ENCODE measurements at places on chromosomes 2 and 18.

- DNase-seq = no peak
Measured at GRCh38 chr2:34229998-34230397, 630.9 kb upstream of the FAM98A start.

GRCh38 chr2:105725388-105725787 lies 19.3 kb upstream of the NCK2 start:
- no peak for DNase-seq

- no peak for DNase-seq
Measured at GRCh38 chr18:74472312-74472711, 15.2 kb upstream of the DIPK1C start.

DNA sequence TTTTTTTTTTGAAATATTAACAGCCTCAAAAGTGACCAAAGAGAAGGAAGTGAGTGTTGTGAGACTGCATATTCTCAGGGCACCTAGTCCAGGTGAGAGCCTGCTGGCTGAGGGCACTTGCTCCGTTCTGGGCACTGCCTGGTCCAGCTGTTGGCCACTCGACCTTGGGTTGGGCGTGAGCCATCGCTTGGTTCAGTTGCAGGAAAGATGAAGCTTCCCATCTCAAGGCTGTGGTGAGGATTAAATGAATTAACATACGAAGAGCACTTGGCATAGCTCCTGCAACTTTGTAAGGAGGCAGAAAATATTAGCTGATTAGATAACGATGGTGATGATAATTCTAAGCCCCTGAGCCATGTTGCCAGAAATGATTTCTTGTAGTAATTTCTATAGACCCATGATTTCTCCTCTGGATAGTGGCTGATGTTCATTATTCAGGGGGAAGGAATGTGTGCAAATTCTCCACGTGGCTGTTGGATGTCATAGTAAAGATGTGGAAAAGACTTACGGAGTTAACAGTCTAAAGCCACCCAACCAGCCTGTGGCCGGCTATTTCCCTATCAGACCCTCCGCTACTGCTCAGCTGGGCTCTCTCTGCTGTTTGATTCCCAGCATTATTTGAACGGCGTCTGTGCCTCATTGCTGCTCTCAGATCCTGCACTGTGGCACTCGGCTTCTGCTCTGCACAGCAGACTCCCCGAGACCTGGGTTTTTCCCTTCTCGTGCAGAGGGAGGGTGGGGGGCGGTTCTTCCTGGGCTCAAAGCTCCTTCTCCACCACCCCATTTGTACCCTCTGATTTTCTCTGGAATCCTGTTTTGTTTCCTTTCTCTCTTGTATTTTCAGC lies 221.1 kb downstream of the GALR1 start:
- DNase-seq = no peak

GRCh38 chr2:68302281-68302875 lies 17.4 kb downstream of the CNRIP1 start:
- DNase-seq = no peak

DNA sequence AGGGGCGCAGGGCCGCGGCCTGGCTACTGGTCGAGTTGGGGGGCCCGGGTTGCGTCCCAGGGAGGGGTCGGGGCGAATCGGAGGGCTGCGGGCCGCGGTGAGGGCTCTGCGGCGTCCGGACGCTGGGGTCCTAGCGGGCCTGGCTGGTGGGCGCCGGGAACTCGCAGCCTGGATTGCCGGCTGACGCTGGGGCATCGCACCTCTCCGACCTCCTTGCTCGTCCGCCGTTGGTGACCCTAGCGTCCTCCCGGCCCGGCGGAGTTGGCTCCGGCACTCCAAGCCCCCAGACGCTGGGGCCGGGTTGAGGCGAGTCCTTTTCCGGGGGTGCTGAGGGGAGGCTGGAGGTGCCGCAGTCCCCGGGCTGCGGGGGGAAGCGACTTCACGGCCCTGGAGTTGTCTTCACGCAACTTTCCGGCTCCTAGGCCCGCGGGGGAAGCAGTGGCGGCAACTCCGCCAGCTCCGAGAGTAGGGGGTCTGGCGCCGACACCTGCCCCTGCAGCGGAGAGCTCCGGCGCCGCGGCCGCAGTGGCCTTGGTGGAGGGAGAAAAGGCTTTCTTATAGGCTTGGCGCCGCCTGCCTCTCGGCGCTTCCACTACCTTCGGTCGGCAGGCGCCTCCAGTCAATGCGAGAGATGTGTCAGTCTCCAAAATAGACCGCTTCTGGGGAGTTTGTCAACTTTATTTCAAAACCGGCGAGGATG lies 70.3 kb downstream of the HAUS1 start:
- DNase-seq = no peak

DNA sequence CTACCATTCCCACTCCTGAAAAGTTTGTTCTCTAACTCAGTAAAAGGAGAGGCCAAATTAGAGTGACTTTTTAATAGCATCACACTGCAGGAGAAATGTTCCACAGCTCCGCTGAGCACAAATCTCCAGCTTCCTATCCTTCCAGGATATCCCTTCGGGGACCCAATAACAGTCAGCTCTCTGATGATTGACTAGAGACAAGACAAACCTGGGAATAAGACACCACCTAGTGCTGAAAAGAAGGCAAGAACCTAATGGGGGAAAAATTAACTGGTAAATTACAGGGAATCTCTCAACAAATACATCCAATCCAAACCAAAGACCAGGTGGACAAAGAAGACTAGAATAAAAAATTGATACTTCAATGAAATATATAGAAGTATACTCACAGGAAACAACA lies 977.1 kb upstream of the SOX11 start:
- no peak for DNase-seq

All from HuH-7.5 (cell line).